ENCODE measurements at places on chromosomes 7 and 10. TPM values are rescaled to one million over a fixed set of nuclear protein-coding genes. Genes with fewer than 3 reads are reported as not detected.

Gene ADCYAP1R1
- total RNA-seq = not detected

DNA sequence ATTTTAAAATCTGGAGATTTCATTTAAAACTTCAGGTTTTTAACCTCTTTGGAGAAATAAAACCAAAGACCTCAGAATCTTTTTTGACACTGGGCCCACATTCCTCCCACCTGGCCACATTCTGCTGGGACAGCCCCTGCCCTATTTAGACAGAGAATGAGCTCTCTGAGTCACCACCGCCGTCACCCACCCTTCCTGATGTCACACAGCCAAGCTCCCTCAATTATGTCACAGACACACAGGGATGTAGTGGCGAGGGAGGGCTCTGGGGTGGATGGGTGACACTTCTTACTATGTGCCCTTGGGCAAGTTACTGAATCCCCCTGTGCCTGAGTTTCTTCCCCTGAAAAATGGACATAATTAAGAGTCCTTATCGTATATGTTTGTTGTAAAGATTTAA, 162.6 kb downstream of the RAB11FIP2 start:
- no peak for DNase-seq

DNA sequence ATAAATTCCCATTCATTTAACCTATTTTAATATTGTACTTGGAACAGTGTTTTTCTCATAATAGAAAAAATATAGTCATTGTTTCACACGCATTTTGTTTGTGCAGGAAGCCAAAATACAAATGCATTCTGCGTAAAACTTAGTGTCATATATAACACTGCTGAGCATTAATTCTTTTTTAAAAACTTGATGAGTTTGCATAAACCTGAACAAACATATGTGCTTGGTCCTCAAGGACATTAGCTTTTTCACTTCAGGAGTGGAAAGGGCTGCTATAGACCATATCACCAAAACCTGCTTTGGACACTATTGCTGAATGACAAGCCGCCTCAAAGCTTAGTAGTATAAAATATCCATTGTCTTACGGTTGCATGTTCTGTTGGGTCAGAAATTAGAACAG, 101.6 kb upstream of the PRR15 start:
- no peak for DNase-seq

DNA sequence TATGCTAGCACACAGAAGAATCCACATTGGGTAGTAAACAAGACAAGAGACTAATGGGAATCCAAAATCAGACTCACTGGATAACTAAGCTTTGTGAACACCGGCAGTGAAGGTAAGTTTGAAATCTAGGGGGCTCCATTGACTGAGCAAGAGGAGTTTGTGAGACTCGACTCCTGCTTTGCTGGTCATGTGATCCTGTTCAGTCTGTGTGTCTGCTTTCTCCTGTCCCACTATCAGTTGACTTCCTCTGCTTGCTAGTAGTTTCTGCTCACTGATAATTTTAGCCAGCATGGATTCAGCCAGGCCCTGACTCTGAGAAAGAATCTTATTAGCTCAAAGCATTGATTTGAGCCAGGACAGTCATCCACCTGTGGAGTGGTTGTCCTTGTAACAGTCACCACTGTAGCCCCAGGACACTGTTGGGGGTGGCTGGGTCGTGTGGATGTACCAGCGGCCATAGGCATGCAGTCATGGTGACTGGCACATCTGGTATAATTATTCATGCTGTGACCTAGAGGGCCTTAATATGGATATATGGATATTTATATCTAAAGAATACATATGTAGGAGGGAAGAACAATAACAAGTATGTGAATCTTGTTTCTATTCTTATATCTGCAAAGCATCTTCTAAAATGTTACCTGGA, 44.4 kb downstream of the DNAH11 start:
- no peak for DNase-seq

GRCh38 chr10:31804352-31804810, 124.2 kb downstream of the ARHGAP12 start:
- no peak for DNase-seq
